ENCODE measurements at places on chromosomes 12 and 14. TPM values are rescaled to one million over a fixed set of nuclear protein-coding genes. Genes with fewer than 3 reads are reported as not detected.

The DPF3 gene
- total RNA-seq = 2.9 TPM

The ABCC9 gene
- total RNA-seq = 35.7 TPM

The PRB2 gene
- not detected for total RNA-seq

The MIP gene
- not detected for total RNA-seq

The PLEKHG7 gene
- total RNA-seq = not detected

The ARMH4 gene
- total RNA-seq = 2.3 TPM

GRCh38 chr12:53985692-53985993 lies 697 bp downstream of the HOXC10 start:
- no peak for DNase-seq

GRCh38 chr12:77834618-77835017 lies 3.9 kb downstream of the NAV3 start:
- no peak for DNase-seq

GRCh38 chr12:52014567-52015530 lies 8.1 kb downstream of the TAMALIN start:
- no peak for DNase-seq

- no peak for DNase-seq
These were observed at the start of gene PRH2 for GRCh38 chr12:10928746-10929286. Gene PRH2, plus strand, starts transcription at chr12:10929236. Its CDS starts 38 bp downstream, at chr12:10929274.

- DNase-seq = no peak
These were observed 70.7 kb downstream of the SLC8A3 start for GRCh38 chr14:70118064-70118463.

- DNase-seq = peak; percentile 61
These were observed 37.9 kb downstream of the SH2B3 start for GRCh38 chr12:111443586-111443985.

DNA sequence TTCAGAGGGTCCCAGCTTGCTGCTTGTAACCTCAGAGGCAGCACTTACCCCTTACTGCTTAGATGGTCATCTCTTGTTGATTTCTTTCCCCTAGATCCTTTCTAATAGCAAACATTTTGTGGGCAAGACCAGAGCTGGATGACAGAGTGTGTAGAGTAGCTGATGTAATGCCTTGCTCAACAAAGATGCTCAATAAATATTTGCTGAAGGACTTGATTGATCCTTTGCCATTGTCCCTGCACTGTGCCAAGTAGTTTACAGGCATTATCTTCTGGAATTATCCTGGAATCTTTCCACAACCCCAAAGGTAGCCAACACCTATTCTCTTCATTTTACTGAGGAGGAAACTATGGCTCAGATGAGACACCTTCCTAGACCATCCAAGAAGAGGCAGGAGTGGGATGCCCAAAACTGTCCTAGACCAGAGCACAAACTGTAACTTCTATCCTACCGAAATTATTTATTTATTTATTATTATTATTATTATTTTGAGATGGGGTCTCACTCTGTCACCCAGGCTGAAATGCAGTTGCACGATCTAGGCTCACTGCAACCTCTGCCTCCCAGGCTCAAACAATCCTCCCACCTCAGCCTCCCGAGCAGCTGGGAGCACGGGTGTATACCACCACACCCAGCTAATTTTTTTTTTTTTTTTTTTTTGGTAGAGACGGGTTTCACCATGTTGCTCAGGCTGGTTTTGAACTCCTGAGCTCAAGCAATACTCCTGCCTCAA lies 1.4 kb downstream of the MMAB start:
- no peak for DNase-seq

GRCh38 chr14:74737753-74738325 lies 24.9 kb downstream of the FCF1 start:
- DNase-seq = no peak

DNA sequence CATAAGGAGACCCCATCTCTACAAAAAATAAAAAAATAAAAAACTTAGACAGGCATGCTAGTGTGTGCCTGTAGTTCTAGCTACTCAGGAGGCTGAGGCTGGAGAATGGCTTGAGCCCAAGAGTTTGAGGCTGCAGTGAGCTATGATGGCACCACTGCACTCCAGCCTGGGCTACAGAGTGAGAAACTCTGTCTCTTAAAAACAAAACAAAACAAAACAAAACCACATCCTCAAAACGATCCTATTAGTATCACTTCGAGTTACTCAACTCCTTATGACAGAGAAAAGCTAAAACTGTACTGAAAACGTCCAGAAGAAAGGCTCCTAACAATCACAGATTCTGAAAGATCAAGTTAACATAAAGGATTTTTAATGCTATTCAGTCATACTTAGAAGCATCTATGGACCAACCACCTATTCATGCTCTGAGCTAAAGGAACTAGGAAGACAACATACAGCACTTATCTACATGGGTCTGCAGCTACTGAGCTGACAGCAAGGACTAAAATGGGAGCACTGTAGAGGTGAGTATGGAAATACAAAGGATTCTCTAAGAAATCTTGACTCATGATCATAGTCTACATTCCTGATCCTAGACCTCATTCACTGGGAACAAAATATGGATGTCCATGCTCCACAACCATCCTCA lies 75.3 kb upstream of the DUSP6 start:
- no peak for DNase-seq

DNA sequence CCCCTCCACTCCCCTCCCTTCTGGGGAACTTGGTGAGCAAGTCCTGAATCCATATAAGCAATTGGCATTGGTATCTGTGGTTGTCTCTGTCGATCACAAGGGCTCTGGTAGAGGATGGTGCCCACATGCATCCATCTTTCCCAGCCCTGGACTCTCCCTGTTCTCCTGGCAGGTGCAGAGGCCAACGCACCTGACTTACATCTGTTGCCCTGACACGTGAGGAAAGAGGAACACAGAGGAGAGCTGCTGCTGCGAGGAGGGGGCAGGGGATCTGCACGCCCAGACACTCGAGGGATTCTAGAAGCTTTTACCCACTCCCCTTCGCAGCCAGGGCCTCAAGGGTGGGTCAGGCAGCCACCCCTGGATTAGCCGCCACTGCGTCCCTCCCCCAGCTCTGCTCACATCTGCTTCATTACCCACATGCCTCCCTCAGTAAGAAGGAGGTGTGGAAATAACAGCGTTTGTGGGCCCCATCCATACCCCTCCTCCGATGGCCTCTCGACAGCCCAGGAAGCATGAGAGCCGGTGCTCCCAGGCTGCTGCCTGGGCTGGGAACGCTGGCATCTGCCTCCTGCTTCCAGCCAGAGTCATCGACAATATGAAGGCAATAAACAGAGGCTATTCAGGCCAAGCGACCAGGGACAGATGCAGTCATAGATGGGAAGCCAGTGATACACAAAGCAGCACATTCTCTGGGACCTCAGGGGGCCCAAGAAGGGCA lies 56.5 kb downstream of the KDM2B start:
- DNase-seq = no peak

- no peak for DNase-seq
These were observed 84.5 kb downstream of the BBS10 start for GRCh38 chr12:76263696-76264095.

All from sigmoid colon (tissue), 7 donors.